ENCODE measurements at places on chromosomes 5 and 9.

GRCh38 chr9:4684820-4685219 lies 5.5 kb downstream of the CDC37L1 start:
- no peak for DNase-seq

DNA sequence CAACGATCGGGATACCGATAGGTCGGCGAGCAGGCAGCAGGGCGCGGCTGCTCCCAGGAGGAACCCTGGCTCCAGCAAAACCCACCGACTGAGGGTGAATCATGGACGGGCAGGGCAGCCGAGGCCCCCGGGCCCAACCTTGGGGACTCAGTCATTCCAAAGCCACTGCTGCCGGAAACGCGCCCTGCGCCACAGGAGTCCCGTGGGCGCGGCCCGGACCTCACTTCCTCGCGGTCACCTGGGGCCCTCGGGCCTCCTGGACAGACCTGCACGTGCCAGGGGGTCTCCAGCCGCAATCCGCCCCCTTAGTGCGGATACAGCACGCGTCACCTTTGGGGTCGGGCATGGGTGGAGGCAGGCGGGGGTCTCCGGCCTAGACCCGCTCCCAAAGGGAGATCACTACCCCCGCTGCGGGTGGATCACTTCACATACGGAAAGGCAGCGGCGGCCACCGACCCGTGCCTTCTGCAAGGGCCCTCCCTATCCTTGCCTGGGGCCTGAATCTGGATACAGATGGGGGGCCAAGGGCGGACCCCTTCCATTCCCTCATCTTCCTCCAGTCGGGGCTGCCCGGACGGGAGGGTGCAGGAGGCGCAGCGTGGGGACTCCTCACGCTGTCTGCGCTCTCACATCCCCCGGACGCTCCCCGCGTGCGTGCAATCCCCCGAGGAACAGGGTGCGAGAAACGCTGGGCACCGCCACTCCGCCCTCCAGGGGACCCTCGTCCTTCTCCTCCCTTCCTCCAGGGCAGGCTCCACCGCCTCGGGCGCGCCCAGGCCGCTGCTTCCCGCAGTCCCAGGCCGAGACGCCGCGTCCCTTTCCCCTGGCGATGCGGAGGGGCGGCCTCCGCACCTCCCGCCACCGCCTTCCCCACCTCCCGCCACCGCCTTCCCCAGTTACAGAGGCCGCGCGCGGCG lies 586 bp downstream of the TXN start:
- peak; percentile 24 for DNase-seq

- DNase-seq = no peak
These were observed 23.6 kb upstream of the SARDH start for GRCh38 chr9:133761641-133762248.

DNA sequence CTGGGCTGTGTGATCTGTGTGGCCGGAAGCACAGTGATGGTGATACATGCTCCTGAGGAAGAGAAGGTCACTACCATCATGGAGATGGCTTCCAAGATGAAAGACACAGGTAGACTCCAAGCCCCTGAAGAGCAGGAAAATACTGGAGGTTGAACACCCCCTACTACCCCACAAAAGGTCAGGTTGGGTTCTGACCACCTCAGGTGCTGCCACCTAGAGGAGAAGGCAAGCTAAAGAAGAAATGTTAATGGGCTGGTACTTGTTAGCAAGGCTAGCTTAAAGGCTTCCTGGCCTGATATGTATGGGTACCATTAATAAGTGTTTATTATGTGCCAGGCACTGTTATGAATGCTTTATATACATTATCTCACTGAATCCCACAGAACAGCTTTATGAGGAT lies 11.7 kb downstream of the NIPAL4 start:
- DNase-seq = no peak

GRCh38 chr9:135338546-135338945 lies 141.0 kb upstream of the PPP1R26 start:
- DNase-seq = no peak

DNA sequence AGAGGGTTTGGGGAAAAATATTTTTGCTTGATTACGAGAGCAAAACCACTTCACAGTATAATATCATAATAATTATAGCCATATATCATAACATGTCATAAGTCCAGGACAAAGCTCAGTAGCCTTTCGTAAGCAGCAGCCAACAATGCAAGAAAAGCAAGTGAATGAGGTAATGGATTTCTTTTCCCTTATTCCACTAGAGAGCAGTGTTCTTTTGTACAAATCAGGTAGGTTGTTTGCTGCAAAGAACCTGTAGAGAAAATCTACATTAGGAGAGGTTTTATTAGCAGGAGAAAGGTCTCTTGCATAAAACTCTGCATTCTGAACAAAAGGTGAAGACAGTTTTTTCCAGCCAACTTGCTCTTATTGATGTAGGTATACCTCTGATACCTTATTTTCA lies 1033.4 kb downstream of the TLE4 start:
- no peak for DNase-seq

GRCh38 chr9:110531776-110532175 lies 47.8 kb downstream of the SVEP1 start:
- DNase-seq = no peak

GRCh38 chr5:137808503-137809135 lies 54.5 kb upstream of the HNRNPA0 start:
- DNase-seq = no peak

DNA sequence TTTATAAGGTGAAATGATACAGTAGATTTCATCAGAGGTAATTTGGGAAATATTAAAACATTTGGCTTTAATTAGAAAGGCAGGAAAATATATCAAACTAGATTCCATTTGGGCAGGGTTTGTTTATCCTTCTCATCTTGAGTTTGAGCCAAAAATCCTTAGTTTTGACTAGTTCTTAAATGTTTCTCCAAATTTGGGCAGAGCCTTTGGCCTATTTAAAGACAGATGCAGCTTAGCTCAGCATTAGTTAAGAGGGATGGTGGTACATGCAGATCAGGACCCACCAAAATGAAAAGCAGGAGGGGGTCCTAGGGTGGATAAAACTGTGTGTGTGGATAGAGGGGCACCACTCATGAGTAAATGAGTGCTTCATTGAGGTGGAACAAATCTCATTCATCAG lies 20.3 kb upstream of the ARRDC3 start:
- no peak for DNase-seq

GRCh38 chr5:78922879-78923621 lies 62.1 kb downstream of the ARSB start:
- DNase-seq = no peak

DNA sequence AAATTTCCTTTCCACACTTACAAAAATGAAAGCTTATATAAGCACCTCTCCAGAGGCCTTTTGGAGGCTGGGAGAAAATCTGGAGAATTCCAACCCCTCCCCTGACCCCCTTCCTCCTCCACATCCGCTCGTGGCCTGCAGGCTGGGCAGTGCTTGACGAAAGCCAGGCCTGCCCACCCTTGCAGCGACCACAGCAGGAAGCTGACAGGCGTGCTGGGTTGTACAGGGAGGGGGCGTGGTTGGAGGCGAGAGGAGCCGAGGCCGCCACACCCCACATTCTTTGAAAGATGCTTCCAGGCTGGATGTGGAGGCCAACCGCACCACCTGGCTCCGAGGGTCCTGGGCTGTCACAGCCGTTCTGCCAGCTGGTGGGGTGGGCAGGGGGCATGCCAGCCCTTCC lies 47.8 kb upstream of the IER5L start:
- no peak for DNase-seq

- DNase-seq = no peak
These were observed 189.0 kb upstream of the MEF2C start for GRCh38 chr5:89071941-89072331.

GRCh38 chr5:87061046-87061445 lies 206.6 kb upstream of the RASA1 start:
- DNase-seq = no peak

DNA sequence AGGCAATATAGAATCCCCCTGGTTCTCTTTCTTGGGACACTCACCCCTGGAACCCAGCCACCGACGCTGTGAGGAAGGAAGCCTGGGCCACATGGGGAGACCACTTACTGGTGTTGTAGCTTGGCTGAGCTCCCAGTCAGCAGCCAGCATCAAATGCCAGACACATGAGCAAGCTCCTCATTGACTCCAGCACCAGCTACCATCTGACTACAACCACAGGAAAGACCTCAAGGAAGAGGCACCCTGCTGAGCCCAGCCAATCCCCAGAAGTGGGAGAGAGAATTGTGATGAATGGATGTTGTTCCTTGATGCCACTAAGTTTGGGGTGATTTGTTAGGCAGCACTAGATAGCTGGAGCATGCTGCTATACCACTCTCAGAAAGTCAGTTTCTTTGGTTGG lies 36.0 kb downstream of the BNIP1 start:
- DNase-seq = no peak
